Natural killer cell treated with Interleukin-12 subunit alpha and Interleukin-12 subunit beta and Interleukin-15 and Interleukin-18, amount 100 ng/mL, for 72 hours (primary cell): ENCODE measurements at places on chromosomes 12 and 14.

DNA sequence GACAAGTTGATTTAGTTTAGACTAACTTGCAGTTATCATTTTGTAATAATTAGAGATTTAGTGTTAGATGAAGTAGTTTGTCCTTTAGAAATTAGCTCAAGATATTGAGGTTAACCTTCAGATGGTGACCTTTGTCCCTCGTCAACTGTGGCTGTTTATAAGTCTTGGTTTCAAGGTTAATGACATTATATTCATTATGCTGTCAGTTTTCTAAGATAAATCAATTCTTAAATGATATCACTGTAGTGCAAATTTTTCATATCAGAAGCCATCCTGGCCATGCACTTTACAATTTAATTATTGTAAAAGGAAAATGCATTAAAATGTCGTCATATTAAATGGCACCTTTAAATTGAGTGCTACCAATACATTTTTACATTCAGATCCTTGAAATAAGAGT is 19.6 kb upstream of the PPFIA2 start:
- DNase-seq, result no peak

GRCh38 chr12:63944586-63945228 is 100.2 kb downstream of the SRGAP1 start:
- DNase-seq, result no peak

DNA sequence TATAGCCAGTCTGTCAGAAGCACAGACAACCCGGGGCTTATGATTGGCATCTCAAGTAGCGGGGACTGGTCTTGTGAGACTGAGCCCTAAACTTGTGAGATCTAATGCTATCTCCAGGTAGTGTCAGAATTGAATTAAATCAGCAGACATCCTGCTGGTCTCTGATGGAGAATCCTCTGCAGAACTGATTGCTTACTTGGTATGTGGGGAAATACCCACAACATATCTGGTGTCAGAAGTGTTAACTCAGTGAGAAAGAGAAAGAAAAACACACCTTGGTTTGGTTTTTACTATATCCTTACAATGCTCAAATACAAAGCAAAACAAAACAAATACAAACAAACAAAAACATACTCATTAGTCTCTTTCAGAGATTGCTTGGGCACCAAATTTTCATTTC is 10.0 kb downstream of the SEL1L start:
- DNase-seq, result no peak

DNA sequence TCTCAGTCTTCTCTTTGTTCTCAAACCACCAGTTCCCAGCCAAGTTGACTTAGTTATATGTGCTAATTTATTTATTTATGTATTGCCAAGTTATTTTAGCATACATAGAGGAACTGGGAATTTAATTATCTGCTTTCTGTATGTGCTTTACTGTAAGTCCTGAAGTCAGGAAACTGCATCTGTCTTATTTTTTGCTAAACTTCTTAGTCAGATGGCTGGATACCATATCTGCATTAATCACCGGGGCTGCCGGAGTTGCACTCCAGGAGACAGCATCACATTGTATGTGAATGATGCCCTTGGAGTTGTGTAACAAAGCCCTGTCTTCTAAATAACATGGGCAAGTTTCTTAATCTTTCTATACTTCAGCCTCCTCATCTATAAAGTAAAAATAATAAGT is 96.2 kb downstream of the MON2 start:
- no peak for DNase-seq

- no peak for DNase-seq
These were observed 32.3 kb downstream of the RPS29 start for GRCh38 chr14:49553892-49554291.

GRCh38 chr12:131720921-131721320 is 10.0 kb downstream of the SFSWAP start:
- DNase-seq, result no peak

GRCh38 chr14:104864267-104865080 is 594 bp upstream of the CEP170B start:
- no peak for DNase-seq

GRCh38 chr12:85277191-85277590 is 2.8 kb upstream of the ALX1 start:
- DNase-seq, result no peak

GRCh38 chr12:26699237-26699636 is 133.8 kb downstream of the ITPR2 start:
- DNase-seq, result no peak
